Activated CD4-positive, alpha-beta T cell treated with anti-CD3 and anti-CD28 coated beads for 4 hours (primary cell): ENCODE measurements at places on chromosomes 5 and 9.

GRCh38 chr5:75672616-75673015, 44.6 kb downstream of the POC5 start:
- no peak for DNase-seq

GRCh38 chr9:95809686-95810085, 65.8 kb upstream of the ERCC6L2 start:
- no peak for DNase-seq

GRCh38 chr5:64269164-64269563, 103.5 kb downstream of the RNF180 start:
- DNase-seq, result no peak

- DNase-seq, result no peak
Measured at GRCh38 chr5:170504616-170505266, 921 bp downstream of the KCNIP1 start.

GRCh38 chr9:92720209-92720765, 44.3 kb downstream of the BICD2 start:
- no peak for DNase-seq
